Fibroblast of mammary gland (primary cell): ENCODE measurements at places on chromosomes 6 and 20.

DNA sequence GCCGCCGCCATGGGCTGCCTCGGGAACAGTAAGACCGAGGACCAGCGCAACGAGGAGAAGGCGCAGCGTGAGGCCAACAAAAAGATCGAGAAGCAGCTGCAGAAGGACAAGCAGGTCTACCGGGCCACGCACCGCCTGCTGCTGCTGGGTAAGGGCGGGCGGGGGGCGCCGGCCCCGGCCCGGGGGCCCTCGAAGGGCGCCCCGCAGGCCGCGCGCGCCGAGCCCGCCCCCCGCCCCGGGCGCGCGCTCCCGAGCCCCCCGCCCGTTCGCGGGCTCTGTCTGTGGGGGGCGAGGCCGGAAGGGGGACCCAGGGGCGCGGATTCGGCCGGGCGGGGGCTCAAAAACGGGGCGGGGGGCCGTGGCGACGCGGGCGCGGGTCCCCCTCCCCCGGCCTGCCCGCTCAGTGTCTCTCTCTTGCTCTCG is 39.2 kb downstream of the GNAS start:
- peak; percentile 33 for DNase-seq

DNA sequence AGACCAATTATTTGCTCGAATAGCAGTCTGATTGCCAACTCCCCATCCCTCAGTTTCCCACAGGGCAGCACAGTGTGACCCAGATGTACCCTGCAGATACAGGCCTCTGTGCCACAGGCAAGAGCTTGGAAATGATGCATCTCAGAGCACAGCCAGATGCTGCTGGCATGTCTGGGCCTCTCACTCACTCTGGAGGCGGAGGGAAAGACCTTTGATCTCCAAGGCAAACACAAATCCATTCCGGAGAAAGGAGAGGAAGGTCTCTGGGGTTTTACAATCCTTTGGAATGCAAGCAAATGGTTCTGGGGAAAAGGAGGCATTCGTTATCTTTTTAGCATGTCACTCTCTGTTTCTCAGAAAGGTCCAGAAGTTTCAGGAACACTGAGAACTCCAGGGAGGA is 74.2 kb downstream of the RIOK1 start:
- peak; percentile 66 for DNase-seq

DNA sequence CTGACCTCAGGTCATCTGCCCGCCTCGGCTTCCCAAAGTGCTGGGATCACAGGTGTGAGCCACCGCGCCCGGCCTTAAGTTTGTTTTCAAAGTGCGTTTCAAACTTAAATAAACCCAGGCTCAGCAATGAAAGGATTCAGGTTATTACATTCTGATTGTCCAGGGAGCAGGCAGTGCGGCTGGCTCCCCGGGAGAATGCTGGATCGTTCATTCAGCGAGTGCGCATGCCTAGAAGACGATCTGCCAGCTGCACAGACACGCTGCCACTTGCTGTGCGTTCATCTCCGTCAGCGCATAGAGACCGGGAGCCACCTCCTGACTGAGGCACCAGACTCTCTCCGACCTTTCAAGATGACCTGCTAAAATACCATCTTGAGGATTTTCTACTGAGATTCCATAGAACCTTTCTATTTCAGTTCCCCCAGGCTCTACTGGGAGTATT is 163.9 kb upstream of the ZNF217 start:
- DNase-seq = no peak

DNA sequence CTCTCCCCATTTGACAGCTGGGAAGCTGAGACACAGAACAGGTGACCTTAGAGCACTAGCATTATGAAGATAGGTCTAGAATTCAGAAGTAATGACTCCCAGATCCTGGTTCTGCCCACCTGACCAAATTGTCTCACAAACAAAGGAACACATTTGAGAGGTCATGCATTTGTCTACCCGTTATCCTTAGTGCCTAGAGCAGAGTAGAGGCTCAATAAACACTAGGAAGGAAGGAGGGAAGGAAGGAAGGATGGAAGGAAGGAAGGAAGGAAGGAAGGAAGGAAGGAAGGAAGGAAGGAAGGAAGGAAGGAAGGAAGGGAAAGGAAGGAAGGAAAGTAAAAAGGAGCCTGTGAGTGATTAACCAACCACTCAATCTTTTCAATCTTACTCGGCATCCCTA is 63.3 kb downstream of the SNAP25 start:
- DNase-seq = no peak

DNA sequence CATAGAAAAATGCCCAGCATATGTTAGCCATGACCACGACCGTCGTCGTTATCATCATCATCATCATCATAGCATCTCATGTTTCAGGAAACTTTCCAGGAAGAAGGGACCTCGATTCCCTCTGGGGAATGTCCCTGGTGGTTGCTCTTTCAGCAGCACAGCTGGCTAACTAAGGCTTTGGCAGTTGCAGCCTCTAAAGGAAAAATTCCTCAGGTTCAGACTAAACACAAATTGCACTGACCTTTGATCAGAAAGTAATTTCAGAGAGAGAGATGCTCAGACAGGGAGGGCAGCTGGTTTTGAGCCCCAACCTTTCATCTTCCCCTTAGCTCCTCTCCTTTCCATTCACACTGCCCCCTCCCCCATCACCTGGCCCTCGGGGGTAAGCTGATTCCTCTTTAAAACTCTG is 5.6 kb upstream of the CFB start:
- DNase-seq = peak; percentile 34

DNA sequence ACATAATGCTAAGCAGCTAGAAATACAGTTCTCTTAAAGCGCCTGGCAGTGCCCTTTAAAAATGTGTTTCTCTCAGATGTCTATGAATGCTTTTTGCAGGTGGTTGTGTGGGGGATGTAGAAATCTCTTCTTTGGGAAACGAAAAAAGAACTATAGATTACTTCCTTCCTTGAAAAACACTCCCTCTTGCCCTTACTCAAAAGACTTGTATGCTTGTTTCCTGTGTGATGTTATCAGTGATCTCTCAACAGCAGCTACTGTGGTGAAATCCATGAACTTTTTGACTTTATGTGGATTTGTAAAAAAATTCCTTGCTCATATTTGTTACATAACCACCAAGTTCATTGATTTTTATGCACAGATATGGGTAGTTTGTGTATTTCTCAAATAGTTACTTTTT is 916.5 kb downstream of the QKI start:
- no peak for DNase-seq

GRCh38 chr6:101266063-101266462 is 127.4 kb upstream of the GRIK2 start:
- no peak for DNase-seq

- DNase-seq = no peak
Measured at GRCh38 chr20:41110930-41111577, 26.3 kb upstream of the PLCG1 start.

DNA sequence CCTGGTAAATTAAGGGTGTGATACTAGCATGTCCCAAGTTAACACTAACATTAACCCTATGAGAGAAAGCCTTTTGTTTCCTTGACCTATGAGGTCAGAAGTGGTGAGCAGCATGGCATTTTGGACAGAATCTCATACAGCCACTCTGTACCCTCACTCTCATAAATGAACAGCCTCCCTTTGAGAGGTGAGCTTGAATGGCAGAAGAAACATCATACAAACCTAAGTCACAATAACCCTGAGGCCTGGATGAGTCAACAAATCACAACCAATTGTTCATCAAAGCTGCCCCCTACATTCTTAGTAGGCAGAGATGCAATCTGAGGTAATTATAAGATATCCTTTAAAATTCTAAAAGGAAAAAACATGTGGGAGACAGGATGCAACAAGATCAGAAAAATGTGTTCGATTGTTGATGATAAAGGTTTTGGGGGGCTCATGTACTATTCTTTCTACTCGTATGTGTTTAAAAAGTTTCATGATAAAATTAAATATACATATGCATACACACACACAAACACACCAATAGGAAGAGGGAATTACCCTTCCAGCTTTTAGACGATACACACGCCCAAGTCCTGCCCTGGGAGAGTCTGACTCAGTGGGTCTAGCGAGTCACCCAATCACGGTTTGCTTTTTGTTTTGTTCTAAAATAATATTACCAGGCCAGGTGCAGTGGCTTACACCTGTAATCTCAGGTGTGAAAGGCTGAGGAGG is 117.3 kb downstream of the ARHGAP18 start:
- DNase-seq = peak; percentile 15

GRCh38 chr6:80543598-80544222 is 437.2 kb downstream of the BCKDHB start:
- peak; percentile 80 for DNase-seq

GRCh38 chr20:3932681-3933080 is 43.5 kb downstream of the PANK2 start:
- peak; percentile 51 for DNase-seq

- DNase-seq = no peak
Measured at GRCh38 chr6:34090529-34090928, 55.4 kb downstream of the GRM4 start.

GRCh38 chr20:8399947-8400346 is 267.9 kb downstream of the PLCB1 start:
- no peak for DNase-seq

DNA sequence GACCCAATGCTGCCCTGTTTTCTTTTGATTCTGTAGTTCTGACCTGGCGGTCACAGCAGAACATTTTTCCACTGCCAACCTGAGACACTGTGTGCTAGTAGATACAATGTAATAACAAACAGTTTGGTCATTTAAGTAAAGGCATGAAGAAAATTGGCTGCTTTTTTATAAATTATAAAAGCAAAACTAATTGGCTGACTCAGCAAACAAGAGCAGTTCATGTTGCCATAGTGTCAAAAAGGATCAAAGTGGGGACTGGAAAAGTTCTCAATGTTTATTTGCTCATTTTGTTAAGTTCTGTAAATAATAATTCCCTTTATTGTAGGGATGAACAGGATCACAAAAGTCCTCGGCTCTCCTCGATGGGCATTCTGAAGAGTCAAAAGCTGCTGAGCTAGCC is 599.5 kb downstream of the PKHD1 start:
- no peak for DNase-seq

- DNase-seq = no peak
Measured at GRCh38 chr6:111171577-111172400, 84.5 kb downstream of the SLC16A10 start.

GRCh38 chr6:87104667-87105066 is 9.8 kb upstream of the CGA start:
- no peak for DNase-seq

DNA sequence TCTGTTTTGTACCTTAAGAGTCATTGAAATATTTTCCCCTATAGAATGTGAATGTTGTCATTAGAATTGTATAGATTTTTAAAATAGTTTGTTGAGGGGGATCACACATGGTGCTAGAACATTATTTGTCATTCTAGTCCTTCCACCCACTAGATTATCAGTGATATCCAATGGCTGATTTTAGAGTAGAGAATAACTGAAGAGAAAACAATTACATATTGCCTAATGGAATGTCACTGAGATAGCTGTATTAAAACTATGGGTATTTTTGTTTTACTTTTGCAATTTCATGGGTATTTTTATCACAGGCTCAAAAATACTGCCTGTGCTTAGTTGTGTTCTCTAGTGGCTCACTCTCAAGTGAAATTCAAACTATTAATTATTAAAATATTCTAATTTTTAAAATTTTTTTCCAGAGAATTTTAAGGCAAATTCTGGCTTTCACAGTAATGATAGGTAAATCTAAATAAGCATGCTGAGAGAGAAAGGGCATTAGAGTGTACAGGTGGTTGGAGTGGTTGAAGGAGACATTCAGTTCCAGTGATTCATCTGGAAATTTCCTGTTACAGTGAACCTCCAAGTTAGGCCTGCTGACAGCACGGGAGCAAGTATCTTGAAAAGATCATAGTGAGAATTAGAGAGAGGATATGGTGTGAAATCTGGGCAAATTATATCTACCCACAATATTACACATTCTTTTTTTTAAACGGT is 399.6 kb downstream of the NKAIN2 start:
- DNase-seq = peak; percentile 67

DNA sequence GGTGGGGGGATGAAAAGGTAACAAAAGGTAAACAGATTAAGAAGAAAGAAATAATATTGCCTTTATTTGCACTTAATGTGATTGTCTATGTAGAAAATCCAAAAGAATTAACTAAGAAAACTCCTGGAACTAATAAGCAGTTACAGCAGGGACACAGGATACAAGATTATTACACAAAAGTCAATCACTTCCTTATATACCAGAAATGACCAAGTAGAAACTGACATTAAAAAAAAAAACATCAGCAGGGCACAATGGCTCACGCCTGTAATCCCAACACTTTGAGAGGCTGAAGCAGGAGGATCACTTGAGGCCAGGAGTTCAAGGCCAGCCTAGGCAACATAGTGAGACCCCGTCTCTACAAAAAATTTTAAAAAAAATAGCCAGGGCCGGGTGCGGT is 123.2 kb upstream of the RIPOR2 start:
- DNase-seq = no peak

- no peak for DNase-seq
Measured at GRCh38 chr6:36229223-36229622, 32.7 kb downstream of the BRPF3 start.

DNA sequence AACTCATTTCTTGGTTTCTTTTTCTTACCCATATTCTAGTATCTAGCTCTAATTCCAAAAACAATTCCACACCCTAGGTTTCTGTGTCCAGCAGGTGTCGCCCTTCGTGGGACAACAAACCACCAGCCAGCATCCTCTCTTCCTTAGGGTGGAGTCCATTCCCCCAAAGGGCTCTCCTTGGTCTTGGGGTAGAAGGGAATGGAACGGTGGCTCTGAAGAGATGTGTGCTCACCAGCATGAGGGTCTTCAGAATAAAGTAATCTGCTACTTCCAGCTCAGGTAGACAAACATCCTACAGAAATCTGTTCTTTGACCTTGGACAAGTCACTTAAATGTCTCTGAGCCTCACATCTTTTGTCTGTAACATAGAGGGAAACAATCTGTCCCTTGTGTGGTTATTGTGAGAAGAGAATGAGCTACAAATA is 7.2 kb downstream of the HLA-DMB start:
- peak; percentile 80 for DNase-seq

- DNase-seq = peak; percentile 98
Measured at GRCh38 chr20:54123587-54124180, 50.1 kb downstream of the CYP24A1 start.

- no peak for DNase-seq
Measured at GRCh38 chr6:70663881-70664466, 3.7 kb upstream of the SMAP1 start.

DNA sequence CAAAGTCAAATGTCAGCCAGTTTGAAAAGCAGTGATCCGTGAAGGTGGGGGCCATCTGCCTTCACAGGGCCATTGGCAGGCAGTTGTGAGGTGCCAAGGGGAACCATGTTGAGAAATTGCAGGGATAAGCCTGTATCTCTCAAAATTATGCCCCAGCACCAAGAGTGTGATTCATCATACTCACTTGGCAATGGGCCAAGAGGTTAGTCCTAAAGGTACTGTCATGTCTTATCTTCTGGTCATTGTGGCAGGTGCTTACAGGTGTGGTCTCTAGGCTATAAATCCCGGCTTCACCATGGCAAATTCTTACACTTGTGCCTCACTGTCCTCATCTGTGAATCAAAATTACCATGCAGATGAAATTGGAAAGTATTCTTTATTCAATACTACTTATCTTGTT is 150.7 kb upstream of the LAMP5 start:
- no peak for DNase-seq
